ENCODE measurements at places on chromosomes 11 and 22. TPM values are rescaled to one million over a fixed set of nuclear protein-coding genes. Genes with fewer than 3 reads are reported as not detected.

SHANK2 gene
- total RNA-seq, result 0.29 TPM

HEPHL1 gene
- not detected for total RNA-seq

OR5B21 gene
- total RNA-seq, result not detected

ART5 gene
- total RNA-seq, result 0.25 TPM

BRD1 gene
- 20.8 TPM for total RNA-seq

TPH1 gene
- not detected for total RNA-seq

PRRG4 gene
- 0.06 TPM for total RNA-seq

LMO2 gene
- total RNA-seq, result 2.4 TPM

APOBEC3C gene
- 24.5 TPM for total RNA-seq

CSRP3 gene
- total RNA-seq, result not detected

DAGLA gene
- 1.6 TPM for total RNA-seq

OR52N4 gene
- total RNA-seq, result not detected

MFRP gene
- 0.12 TPM for total RNA-seq

RIBC2 gene
- 0.59 TPM for total RNA-seq

MUS81 gene
- 16.9 TPM for total RNA-seq

DEFB108B gene
- total RNA-seq, result not detected

OR52D1 gene
- not detected for total RNA-seq

SLC35E4 gene
- total RNA-seq, result 6.1 TPM

MFNG gene
- total RNA-seq, result 0.24 TPM

LRRC10B gene
- total RNA-seq, result not detected

DEUP1 gene
- total RNA-seq, result not detected

CEP126 gene
- 4.1 TPM for total RNA-seq

DDX25 gene
- not detected for total RNA-seq

SLC17A6 gene
- not detected for total RNA-seq

TREH gene
- not detected for total RNA-seq

CYB561A3 gene
- 64.8 TPM for total RNA-seq

PANX2 gene
- 2.7 TPM for total RNA-seq

RIMBP3B gene
- not detected for total RNA-seq

OR8B4 gene
- not detected for total RNA-seq

USP2 gene
- not detected for total RNA-seq

SEC14L6 gene
- 0.25 TPM for total RNA-seq

NDUFC2 gene
- total RNA-seq, result 87.2 TPM

MYO7A gene
- total RNA-seq, result 0.56 TPM

SLC22A12 gene
- not detected for total RNA-seq

SYCE3 gene
- 3.5 TPM for total RNA-seq

VSIG10L2 gene
- not detected for total RNA-seq

PATE4 gene
- not detected for total RNA-seq

ASCL3 gene
- total RNA-seq, result not detected

PATE2 gene
- total RNA-seq, result 0.44 TPM

MB gene
- not detected for total RNA-seq

GLB1L2 gene
- 1.7 TPM for total RNA-seq

MMP13 gene
- total RNA-seq, result not detected

NNMT gene
- 895 TPM for total RNA-seq

YPEL1 gene
- total RNA-seq, result 0.39 TPM

KRTAP5-6 gene
- total RNA-seq, result not detected

SMIM35 gene
- not detected for total RNA-seq

IGLL5 gene
- not detected for total RNA-seq

TSGA10IP gene
- total RNA-seq, result not detected

CYP2D6 gene
- not detected for total RNA-seq

OR56A4 gene
- total RNA-seq, result not detected

TSPAN32 gene
- total RNA-seq, result not detected

Data from cardiac ventricle fibroblast (primary cell).